ENCODE measurements at places on chromosomes 13 and 19.

- no peak for DNase-seq
Observed at GRCh38 chr13:85544756-85545155, 254.5 kb downstream of the SLITRK6 start.

GRCh38 chr13:44117351-44117750 is 237.6 kb downstream of the LACC1 start:
- DNase-seq = no peak

DNA sequence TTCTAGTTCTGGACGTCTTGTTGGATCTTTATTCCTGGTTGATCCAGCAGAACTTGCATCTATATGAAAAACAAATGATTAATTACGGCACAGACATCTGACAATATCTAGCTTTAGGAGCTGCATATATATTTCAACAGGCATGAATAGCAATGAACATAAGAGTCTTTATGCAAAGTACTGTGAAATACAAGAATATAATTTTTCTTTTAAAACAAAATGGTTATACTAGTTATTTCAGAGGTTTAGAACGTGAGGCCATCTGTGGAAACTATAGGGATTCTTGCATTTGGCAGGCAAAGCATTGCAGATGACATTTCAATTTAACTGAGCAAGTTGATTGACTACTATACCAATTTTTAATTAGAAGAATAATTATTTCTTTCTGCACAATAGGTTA is 40.5 kb downstream of the EFNB2 start:
- DNase-seq = peak; percentile 28

DNA sequence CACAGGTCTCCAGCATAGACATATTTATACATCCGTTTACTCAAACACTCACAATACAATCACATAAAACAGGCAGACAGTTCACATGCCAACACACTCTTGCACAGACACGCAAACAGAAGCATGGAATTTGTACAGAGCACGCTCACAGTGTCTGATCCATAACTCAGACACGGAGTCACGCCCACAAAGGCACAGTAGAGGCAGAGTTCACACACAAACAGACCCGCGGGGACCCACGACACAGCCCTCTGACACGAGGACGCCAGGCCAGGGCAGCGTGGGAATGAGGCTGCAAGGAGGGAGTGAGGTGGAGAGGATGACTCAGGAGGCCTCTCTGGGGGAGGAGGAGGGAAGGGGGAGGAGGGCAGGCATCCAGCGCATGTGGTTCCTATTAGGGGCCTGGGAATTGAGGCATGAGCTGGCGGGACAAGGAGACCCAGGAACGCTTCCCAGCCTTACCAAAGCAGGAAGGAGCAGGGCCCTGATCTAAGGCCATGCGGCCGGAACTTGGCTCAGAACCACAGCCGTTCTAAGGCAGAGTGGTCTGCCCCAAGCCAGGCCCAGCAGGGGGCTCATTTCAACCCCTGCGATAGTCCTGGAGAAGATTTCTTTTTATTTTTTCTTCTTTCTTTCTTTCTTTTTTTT is 9.1 kb upstream of the OLFM2 start:
- DNase-seq = peak; percentile 64

- DNase-seq = peak; percentile 37
Observed at GRCh38 chr13:99374994-99375737, 68.0 kb upstream of the GPR183 start.

- DNase-seq = peak; percentile 24
Observed at GRCh38 chr13:74132152-74132775, 1.9 kb downstream of the KLF12 start.

- DNase-seq = no peak
Observed at GRCh38 chr13:39232401-39232980, 194.2 kb downstream of the NHLRC3 start.

DNA sequence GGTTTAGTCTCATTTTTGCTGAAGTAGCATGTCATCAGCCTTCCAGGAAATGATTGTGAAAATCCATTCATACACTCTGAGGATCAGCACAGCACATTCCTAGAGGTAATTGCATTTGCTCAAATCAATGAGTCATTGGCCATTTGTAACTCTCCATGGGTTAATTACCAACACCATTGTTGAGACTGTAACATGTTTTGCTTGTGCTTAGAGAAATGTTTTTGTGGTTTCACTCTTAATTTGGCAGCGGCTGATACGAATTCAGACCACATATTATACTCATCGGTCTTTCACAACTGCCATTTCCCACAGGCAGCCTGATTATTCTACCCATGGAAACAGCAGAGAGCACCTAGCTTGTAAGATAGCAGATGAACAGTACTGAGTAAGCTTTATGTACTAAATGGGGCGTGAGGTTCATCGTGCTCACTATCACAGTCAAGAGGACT is 110.3 kb downstream of the NHLRC3 start:
- no peak for DNase-seq

DNA sequence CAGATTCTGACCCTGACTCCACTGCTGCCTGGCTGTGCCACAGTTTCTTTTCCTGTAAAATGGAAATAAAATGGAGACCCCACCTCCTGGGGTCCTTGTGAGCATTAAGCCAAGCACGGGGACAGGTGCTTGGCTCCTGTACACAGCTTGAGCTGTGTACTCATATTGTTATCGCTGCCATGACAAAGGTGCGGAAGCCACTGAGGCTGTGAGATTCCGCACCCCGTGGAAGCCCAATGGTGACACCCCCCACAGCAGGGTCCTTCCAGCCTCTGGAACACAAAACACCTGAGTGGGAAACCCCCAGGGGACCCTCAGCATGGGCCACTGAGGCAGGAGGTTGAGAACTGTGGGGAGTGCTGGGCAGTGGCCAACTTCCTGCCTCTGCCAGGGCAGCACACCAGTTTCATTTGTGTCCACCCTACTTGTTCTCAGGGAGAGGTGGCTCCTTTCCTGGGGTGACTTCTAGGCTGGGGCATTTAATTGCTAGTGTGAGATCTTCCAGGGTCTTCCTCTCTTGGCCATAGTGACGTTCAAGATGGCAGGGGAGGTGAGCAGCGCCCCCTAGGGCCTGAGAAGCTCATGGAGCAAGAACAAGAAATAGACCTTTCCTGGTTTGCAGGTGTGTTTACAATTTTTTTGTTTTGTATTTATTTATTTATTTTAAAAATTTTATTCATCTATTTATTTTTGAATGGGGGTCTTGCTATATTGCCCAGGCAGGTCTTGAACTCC is 5.4 kb upstream of the JSRP1 start:
- DNase-seq = no peak

GRCh38 chr19:29610213-29610573 is 4.1 kb downstream of the POP4 start:
- no peak for DNase-seq

DNA sequence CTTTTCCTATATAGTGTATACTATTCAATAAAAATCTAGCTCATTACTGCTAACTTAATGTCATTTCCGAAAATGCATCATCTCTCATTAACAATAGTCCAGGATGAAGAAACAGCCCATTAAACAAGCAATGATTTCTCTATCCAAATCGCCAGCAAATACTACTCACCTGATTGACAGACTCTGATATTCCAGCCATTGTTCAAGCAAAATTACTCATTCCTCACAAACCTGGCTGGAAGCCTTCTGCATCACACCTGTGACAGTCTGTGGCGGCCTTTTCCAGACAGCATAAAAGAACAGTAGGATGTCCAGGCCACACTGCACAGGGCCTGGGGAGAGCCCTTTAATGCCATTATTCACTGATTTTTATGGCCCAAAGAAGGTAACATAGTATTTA is 115.9 kb downstream of the ABCC4 start:
- DNase-seq = no peak

GRCh38 chr19:5074830-5075394 is 106.0 kb downstream of the KDM4B start:
- DNase-seq = no peak

GRCh38 chr13:25906191-25906661 is 145.6 kb downstream of the SHISA2 start:
- DNase-seq = no peak

DNA sequence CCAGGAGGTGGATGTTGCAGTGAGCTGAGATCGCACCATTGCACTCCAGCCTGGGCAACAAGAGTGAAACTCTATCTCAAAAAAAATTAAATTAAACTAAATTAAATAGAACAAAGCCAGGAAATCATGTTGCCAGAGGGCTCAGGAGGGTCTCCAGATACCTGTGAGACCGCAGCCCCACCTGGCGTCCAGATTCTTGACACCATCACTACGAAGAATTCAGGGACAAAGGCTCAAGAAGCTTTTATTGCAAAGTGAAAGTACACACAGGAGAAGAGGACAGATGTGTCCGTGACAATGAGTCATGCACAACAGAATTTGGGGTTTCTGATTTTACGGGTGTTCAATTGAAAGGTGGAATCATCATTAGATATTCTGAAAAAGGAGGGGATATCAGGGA is 76.6 kb downstream of the STOML3 start:
- no peak for DNase-seq

DNA sequence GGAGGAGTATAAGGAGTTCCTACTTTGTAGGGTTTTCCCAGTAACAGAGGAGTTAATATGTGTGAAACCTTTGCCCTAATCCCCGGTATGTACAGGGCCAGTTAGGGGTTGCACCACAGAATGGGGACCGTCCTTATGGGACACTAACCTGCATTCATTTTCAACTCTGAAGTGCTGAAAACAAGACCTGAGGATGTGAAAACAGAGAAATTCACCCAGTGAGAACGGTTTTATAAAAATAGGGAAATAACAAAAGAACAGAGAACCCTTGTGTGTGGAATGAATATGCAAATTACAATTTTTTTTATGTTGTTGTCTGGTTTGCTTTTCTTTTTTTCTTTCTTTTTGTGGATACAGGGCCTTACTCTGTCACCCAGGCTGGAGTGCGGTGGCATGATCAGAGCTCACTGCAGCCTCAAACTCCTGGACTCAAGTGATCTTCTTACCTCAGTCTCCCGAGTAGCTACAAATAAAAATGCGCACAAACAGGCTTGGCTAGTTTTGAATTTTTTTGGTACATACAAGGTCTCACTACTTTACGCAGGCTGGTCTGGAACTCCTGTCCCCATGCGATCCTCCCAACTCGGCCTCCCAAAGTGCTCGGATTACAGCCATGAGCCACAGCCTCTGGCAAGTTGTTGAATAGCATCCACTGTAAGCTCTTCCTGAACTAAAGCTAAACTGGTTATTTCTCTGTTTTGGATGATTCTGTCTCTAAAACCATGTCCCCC is 10.6 kb downstream of the CLC start:
- no peak for DNase-seq

- peak; percentile 88 for DNase-seq
Observed at GRCh38 chr19:9674663-9675357, at the start of gene ZNF562. Gene ZNF562 (minus strand): TSS chr19:9675100. CDS start chr19:9660744, 14,356 bp downstream.

- no peak for DNase-seq
Observed at GRCh38 chr19:47729468-47729798, 15.9 kb upstream of the NOP53 start.

DNA sequence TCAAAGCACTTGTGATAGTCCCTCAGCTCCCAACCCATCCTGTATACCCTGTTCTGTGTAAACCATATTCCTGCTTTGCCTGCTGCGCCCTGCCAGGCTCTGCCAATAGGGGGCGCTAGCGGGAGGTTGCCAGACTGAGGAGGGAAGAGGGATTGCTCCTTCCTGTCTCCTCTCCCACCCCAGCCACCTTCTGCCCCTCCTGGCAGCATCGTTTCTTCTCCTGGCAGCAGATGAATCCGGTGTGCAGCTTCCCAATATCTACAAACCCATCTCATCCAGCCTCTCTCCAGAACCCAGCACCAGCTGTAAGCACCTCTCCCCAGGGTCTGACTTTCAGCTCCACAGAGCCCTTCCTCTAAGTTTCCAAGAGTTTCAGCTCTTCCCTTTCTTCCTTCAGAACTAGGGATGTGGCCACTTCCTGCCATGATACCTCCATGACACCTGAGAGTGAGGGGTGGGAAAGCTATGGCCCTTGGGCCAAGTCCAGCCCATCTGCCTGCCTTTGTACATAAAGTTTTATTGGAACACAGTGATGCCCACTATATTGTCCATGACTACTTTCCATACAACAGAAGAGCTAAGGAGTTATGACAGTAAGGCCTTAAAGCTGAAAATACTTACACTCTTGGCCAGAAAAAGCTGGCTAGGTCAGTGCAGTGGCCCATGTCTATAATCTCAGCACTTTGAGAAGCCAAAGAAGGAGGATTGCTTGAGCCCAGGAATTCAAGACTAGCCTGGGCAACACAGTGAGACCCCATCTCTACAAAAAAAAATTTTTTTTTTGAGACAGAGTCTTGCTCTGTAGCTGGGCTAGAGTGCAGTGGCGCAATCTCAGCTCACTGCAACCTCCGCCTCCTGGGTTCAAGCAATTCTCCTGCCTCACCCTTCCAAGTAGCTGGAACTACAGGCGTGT is 34.5 kb upstream of the ATP1A3 start:
- DNase-seq = no peak

DNA sequence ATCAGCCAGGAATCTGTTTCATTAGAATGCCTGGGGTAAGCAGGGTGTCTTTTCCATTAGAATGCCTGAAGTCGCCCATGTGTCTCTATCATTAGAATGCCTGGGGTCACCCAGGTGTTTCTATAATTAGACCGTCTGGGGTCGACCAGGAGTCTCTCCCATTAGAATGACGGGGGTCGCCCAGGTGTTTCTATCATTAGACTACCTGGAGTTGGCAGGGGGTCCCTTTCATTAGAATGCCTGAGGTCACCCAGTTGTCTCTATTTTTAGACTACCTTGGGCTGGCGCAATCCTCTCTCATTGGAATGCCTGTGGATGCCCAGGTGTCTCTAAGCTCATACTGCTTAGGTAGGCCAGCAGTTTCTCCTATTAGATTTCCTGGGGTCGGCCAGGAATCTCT is 1447.6 kb downstream of the UQCRFS1 start:
- no peak for DNase-seq

GRCh38 chr13:113166681-113167080 is 8.2 kb downstream of the PROZ start:
- no peak for DNase-seq

- no peak for DNase-seq
Observed at GRCh38 chr19:34995551-34995950, 4.6 kb upstream of the GRAMD1A start.

DNA sequence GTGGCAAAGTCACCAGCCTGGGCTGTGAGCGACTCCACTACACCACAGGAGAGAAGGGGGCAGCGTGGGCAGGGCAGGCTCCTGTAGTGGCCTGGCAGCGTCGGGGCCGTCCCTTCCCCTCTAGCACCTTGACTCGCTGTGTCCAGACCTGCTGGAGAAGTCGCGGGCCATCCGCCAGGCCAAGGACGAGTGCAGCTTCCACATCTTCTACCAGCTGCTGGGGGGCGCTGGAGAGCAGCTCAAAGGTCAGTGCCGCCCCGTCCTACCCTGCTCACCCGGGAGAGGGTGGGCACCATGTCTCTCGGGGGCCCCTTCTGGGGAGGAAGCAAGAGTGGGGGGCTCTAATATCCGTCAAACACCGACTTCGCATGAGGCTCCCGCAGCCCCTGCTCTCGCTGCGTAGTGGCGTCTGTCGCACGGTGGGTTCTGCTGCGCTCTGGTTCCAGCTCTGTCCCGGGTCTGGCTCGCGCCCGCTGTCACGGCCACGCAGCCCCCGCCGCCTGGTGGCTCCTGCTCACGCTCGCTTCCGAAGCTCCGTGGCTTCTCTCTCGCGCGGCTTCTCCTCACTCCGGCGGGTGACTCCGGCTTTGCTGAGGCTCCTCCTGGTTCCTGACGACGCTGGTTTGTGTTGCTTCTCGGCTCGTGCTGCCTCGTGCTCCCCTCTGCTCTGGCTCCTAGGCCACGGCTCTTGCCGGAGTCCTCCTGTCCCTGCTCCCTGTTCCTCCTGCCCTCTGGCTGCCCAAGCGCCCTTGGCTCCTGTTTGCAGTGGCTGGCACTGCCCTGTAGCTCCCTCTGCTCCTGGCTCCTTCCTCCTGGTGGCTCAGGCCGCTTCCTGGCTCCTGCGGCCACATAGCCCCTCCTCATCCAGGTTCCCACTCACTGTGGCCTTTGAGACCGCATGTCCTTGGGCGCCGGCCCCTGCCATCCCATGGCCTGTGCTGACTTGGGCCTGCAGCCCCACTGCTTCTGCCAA is 27.2 kb downstream of the MYH14 start:
- DNase-seq = no peak

GRCh38 chr19:41552558-41552957 is 23.4 kb upstream of the CEACAM21 start:
- no peak for DNase-seq
